SK-N-SH treated with all-trans-retinoic acid at 6 μM for 48 hours (cell line): ENCODE measurements at places on chromosomes 5 and 9.

- ATAC-seq = no peak; the same call in 2 of the 3 replicates
These were observed 89.5 kb downstream of the ARSB start for GRCh38 chr5:78895616-78896015.

GRCh38 chr5:174688441-174689354 is 35.7 kb upstream of the MSX2 start:
- ATAC-seq = no peak

DNA sequence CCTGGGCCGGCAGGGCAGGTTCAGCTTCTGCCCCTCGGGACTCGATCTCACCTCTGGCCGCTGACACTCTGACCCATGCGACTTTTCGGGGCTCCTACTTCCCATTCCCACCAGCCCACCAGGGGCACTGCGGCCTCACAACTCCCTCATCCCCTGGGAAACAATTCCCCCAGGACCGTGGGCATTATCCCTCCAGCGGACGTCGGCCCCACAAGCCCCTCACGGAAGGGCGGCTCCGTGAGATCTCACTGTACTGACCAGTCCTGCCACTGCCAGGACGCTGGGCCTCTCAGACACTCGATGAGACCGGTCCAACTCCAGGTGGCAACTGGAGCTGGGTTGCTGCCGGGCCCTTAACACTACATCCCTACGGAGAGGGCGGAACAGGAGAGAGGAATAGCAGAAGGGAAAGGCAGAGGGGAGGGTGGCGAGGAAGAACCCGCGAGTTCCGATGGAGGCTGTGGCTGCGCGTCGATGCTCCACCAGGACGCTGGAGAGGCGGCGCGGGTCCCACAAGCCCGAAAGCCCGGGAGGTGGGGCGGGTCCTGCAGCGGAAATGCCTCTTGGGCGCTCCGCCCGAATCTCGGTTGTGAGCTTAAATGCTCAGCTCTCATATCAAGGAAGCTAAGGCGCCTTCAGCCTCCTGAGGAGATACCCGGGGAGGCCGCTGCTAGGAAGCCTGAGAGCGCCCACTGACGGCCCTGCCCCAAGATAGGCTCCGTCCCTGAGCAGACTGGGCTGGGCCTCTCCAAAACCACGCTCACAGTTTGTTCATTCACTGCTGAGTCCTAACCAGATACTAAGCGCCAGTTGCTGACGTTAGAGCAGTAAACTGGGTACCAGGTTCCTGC is 36.3 kb downstream of the VCP start:
- ATAC-seq = no peak

- no peak for ATAC-seq
These were observed 182.6 kb downstream of the ASTN2 start for GRCh38 chr9:117232281-117232680.

GRCh38 chr5:122999947-123000563 is 36.5 kb downstream of the PPIC start:
- ATAC-seq = no peak

DNA sequence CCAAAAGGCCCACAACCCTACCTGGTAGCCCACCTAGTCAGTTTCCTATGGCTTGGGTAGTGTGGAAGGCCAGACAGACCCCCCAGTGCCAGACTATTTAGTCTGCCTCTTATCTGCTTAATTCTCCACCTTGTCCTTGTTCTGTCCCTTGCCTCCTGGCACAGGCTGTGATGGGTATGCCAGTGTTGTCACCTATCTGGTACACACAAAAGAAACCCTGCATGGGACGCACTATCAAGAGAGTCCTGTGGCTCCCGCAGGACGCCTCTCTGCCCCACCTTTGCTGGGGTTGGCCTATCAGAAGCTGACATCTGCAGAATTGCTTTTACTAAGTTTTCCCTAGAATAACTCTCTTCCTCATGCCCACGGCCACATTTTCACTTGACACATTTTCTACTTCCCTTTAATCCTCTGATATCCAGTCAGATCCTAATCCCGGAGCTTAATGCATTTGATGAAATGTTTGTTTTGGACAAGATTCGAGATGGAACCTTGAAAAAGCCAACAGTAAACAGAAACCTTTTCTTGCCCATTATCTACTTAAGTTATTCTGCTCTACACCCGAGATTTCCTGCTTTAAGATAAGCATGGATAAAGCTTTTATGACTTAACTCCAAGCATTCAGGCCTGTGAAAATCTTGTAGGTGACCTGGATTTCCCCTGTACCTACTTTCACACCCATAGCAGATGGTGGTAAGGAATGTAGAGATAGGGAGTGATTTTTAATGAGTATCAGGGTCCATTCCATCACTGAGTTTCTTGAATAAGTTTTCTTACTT is 468.5 kb downstream of the ZNF608 start:
- no peak for ATAC-seq

GRCh38 chr9:75695921-75696320 is 194.6 kb upstream of the PCSK5 start:
- no peak for ATAC-seq

DNA sequence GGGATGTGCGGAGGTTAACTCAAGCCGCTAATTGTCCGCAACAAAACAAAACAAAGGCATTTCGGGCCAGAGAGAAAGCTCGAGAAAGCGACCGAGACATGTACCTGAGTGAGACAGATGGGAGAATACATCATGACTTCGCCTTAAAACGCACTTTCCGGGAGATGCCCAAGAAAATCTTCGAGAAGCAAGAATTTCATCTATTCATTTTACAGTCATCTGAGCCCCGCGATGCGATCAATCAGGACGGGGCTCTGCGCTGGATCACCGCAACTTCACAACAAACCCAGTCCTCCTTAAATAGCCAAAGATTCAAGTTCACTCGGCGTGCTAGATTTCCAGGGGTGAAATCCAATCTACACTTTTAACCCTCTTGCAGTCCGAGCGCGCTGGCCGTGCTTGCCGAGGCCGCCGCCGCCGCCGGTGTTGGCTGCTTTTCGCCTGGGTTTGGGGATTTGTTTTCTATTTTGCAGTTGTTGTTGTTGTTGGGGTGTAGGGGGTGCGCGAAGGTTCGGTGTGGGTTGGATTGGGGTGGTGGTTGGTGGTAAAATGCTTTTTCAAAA is 482 bp downstream of the NFIB start:
- no peak for ATAC-seq
